Breast epithelium (tissue), 4 donors: ENCODE measurements at places on chromosomes 4 and X.

DNA sequence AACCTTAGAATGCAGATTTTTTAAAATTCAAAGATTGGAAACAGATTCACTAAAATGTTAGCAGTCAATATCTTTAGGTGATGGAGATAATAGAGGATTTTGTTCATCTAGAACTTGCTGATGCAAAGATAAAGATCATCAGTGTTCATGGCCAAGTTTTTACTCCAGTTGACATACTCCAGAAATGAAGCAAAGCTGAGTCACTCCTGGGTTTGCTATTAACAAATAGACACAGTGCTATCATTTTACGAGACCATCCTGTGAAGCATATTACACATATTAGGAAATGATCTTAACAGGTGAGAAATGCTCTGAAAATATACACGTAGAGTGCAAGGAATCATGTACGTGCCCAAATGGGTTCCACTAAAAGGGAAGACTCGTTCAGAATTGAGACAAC, 170.6 kb upstream of the FAM9B start:
- H3K27ac ChIP-seq = no peak overlapping the region
- no peaks in the 10 kb centered on the region for H3K27me3 ChIP-seq
- no peaks in the 10 kb centered on the region for H3K36me3 ChIP-seq

GRCh38 chr4:145414226-145414625, 67.4 kb upstream of the SMAD1 start:
- H3K4me1 ChIP-seq = no peaks in the 10 kb centered on the region
- no peak overlapping the region for H3K4me3 ChIP-seq
- no peaks in the 10 kb centered on the region for H3K27me3 ChIP-seq
- DNase-seq = no peak

DNA sequence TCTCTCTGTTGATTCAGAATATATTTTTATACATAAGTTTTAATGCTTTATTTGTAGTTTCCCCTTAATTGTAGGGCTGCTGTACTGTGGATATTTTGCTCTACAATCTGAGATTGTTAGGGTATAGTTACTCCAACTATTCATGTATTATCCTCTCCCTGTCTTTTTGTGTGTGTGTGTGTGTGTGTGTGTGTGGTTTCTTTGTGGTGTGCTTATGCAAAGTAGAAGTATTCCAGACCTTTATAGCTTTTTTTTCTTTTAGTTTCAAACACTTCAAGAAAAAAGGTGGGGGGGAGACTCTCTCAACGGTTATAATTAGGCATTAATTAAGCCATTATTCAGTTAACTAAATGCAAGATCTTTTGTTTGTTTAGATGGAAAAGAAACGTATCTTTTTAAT, 6.7 kb downstream of the SMAD1 start:
- H3K36me3 ChIP-seq = no peaks in the 10 kb centered on the region
- H3K27me3 ChIP-seq = no peaks in the 10 kb centered on the region
- no peak overlapping the region for H3K27ac ChIP-seq
- no peaks in the 10 kb centered on the region for H3K4me1 ChIP-seq
- H3K4me3 ChIP-seq = no peak overlapping the region

- no peak overlapping the region for H3K4me3 ChIP-seq
- H3K27ac ChIP-seq = no peak overlapping the region
- no peak for DNase-seq
- H3K4me1 ChIP-seq = no peaks in the 10 kb centered on the region
- H3K27me3 ChIP-seq = no peaks in the 10 kb centered on the region
These were observed 182.2 kb upstream of the ATOH1 start for GRCh38 chr4:93646233-93646930.

- H3K36me3 ChIP-seq = no peaks in the 10 kb centered on the region
- no peak overlapping the region for H3K4me3 ChIP-seq
- no peaks in the 10 kb centered on the region for H3K27me3 ChIP-seq
- no peaks in the 10 kb centered on the region for H3K4me1 ChIP-seq
- DNase-seq = no peak
These were observed 10.7 kb downstream of the KLHL8 start for GRCh38 chr4:87209696-87210095.

GRCh38 chr4:26594778-26595177, 10.9 kb downstream of the TBC1D19 start:
- H3K27me3 ChIP-seq = no peaks in the 10 kb centered on the region
- no peak for DNase-seq
- H3K4me1 ChIP-seq = no peaks in the 10 kb centered on the region
- no peak overlapping the region for H3K4me3 ChIP-seq

DNA sequence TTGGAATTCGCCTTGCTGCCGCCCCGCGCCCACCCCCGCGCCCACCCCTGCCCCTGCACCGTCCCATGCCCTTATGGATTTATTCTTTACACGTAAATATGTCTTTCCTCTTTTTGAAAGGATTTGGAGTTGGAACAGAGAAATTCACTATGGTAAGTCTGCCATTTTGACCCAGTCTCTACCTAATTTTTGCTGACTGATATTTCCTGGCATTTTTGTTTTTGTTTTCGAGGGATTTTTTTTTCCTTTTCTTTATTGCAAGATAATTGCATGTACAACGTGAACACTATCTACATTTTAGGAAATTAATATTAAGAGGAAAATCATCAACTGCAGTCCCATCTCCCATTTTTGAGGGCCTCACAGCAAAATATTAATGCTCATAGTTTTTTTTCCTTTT, 468 bp upstream of the SPIN2B start:
- H3K27me3 ChIP-seq = no peaks in the 10 kb centered on the region
- peak overlapping the region; percentile 56 for H3K4me3 ChIP-seq
- H3K27ac ChIP-seq = peak overlapping the region; percentile 80

- no peak overlapping the region for H3K27ac ChIP-seq
- H3K36me3 ChIP-seq = no peaks in the 10 kb centered on the region
- H3K4me3 ChIP-seq = no peak overlapping the region
- DNase-seq = no peak
- no peaks in the 10 kb centered on the region for H3K27me3 ChIP-seq
These were observed 796.6 kb upstream of the POU3F4 start for GRCh38 chrX:82711457-82711856.

DNA sequence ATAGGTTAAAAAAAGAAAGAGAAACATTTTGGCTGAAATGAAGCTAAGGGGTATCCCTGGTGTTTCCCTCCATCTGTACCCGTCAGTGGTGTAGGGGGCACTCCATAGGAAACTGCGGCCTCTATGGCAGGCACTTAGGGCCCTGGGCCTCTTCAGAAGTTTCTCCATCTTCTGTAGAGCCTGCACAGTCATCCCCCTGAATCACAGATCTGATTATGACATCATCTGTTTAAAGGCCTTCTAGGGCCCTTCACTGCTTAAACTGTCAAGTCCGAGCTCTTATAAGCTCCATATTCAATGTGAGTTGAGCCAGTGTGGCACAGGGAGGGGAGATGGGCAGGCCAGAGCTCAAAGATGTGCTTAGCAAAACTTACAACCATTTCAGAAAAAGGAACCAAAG, 241.3 kb downstream of the NR3C2 start:
- no peak for DNase-seq
- no peak overlapping the region for H3K27ac ChIP-seq
- no peaks in the 10 kb centered on the region for H3K36me3 ChIP-seq
- no peaks in the 10 kb centered on the region for H3K27me3 ChIP-seq

- H3K27me3 ChIP-seq = peaks cover 31% of the 10 kb centered on the region
- no peak for DNase-seq
- H3K27ac ChIP-seq = no peak within 1 kb of the TSS
- peak within 1 kb of the TSS; percentile 23 for H3K4me3 ChIP-seq
- no peaks in the 10 kb centered on the region for H3K4me1 ChIP-seq
These were observed at the start of gene MGAT4D for GRCh38 chr4:140497747-140498636. Gene MGAT4D, minus strand, starts transcription at chr4:140498293. Its CDS starts 71 bp downstream, at chr4:140498222.

GRCh38 chrX:150879855-150880807, 18.3 kb downstream of the CD99L2 start:
- no peaks in the 10 kb centered on the region for H3K4me1 ChIP-seq
- no peak overlapping the region for H3K27ac ChIP-seq
- no peaks in the 10 kb centered on the region for H3K36me3 ChIP-seq
- no peaks in the 10 kb centered on the region for H3K27me3 ChIP-seq

GRCh38 chr4:139007640-139008039, 7.9 kb upstream of the NOCT start:
- no peaks in the 10 kb centered on the region for H3K27me3 ChIP-seq
- no peaks in the 10 kb centered on the region for H3K4me1 ChIP-seq
- H3K27ac ChIP-seq = no peak overlapping the region
- no peak for DNase-seq
- no peak overlapping the region for H3K4me3 ChIP-seq

GRCh38 chrX:130147631-130148030, 18.0 kb downstream of the AIFM1 start:
- no peak overlapping the region for H3K4me3 ChIP-seq
- DNase-seq = no peak
- no peaks in the 10 kb centered on the region for H3K36me3 ChIP-seq
- no peaks in the 10 kb centered on the region for H3K27me3 ChIP-seq
- no peak overlapping the region for H3K27ac ChIP-seq
- H3K4me1 ChIP-seq = no peaks in the 10 kb centered on the region

DNA sequence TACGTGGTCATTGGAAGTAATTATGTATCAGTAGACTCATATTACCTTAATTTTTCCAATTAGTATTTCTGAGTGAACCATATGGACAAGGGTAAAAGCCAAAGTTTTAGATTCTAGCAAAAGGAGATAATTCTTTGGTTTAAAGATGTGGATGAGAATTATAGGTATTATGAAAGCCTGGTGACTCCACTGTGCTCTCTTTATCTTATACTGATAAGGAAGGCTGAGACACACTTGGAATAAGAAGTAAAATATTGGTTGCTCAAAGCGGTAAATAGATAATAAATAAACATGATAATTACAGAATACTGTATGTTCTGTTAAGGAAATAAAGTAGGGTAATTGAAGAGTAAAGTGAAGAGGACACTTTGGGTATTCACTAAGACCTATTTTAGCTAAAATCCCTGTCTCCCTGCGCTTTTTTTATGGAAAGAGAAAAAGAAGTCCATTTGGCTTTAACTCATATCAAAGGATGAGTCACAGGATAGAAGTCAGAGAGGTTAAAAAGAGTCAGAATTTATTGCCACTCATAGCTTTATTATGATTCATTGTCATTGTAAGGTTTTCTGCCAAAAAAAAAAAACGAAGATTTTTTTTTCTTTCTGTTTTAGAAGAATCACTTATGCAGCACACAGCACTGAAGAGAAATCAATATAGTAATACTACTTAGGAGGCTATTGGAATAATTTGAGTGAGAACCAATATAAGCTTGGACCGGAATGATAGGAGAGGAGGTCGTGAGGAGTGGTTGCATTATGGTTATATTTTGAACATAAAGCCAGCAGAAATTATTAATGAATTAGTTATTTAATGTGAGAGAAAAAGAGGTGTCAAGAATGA, 2463.1 kb downstream of the ARAP2 start:
- H3K27ac ChIP-seq = no peak overlapping the region
- no peak overlapping the region for H3K4me3 ChIP-seq
- H3K4me1 ChIP-seq = no peaks in the 10 kb centered on the region
- H3K36me3 ChIP-seq = no peaks in the 10 kb centered on the region
- no peaks in the 10 kb centered on the region for H3K27me3 ChIP-seq
- DNase-seq = no peak

DNA sequence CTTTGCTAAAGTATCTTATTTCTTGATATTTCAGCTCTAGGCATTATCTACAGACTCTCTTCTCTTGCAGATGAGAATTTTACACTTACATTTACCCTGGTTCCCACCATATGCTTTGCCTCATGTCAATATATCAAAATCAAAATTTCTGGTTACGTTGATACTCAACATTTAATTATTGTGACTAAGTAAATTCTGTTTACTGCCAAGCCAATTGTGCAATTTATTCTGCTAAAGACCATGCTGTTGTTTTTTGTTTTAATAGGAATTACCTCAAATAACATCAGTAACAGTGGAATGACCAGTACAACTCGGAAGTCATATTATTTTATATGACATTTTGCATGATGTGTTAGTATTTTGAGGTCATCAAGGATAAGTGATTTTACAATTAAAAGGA, 125.5 kb downstream of the IL15 start:
- no peak for DNase-seq
- no peaks in the 10 kb centered on the region for H3K27me3 ChIP-seq
- H3K36me3 ChIP-seq = no peaks in the 10 kb centered on the region
- H3K4me3 ChIP-seq = no peak overlapping the region

GRCh38 chrX:71106427-71106826, at the start of gene CXorf65:
Gene CXorf65, minus strand, starts transcription at chrX:71106740. Its CDS starts 184 bp downstream, at chrX:71106556.
- H3K27me3 ChIP-seq = peaks cover 53% of the 10 kb centered on the region
- H3K4me1 ChIP-seq = no peaks in the 10 kb centered on the region
- DNase-seq = no peak
- H3K36me3 ChIP-seq = no peaks in the 10 kb centered on the region
- H3K27ac ChIP-seq = no peak within 1 kb of the TSS
- H3K4me3 ChIP-seq = no peak within 1 kb of the TSS

- H3K4me1 ChIP-seq = no peaks in the 10 kb centered on the region
- DNase-seq = no peak
- H3K27me3 ChIP-seq = no peaks in the 10 kb centered on the region
- H3K4me3 ChIP-seq = no peak overlapping the region
These were observed 33.7 kb downstream of the GABRB1 start for GRCh38 chr4:47065051-47065481.

GRCh38 chrX:122910697-122911096, 273.4 kb upstream of the GRIA3 start:
- no peaks in the 10 kb centered on the region for H3K4me1 ChIP-seq
- no peak overlapping the region for H3K4me3 ChIP-seq
- H3K36me3 ChIP-seq = no peaks in the 10 kb centered on the region
- H3K27me3 ChIP-seq = no peaks in the 10 kb centered on the region
- H3K27ac ChIP-seq = no peak overlapping the region
